Right renal cortex interstitium (tissue), 3 donors: ENCODE measurements at places on chromosomes 3 and 15.
A peak's percentile ranks its signal among the peaks of the same experiment; 100 is the strongest.

GRCh38 chr3:192857260-192857661 lies 60.4 kb downstream of the MB21D2 start:
- DNase-seq: no peak

- DNase-seq: no peak
Measured at GRCh38 chr15:28993051-28993719, 107.4 kb downstream of the APBA2 start.

- no peak for DNase-seq
Measured at GRCh38 chr3:29153811-29154210, 127.1 kb upstream of the RBMS3 start.

DNA sequence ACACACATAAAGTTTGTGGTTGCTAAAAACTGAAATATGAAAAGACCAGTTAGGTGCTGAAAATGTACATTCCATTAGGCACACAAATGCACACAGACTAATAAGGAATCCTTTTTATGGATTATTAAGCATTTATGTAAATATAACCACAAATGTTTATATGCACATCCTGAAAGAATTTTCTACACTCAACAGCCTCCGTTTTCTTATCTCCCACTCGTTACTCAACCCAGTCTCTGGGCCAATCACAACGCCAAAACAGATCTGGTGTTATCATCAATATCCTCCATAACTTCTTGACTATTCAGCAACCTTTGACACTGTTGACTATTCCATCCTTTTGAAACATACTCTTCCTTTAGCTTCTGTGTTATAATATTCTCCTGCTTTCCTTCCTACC lies 136.4 kb downstream of the ATP8B4 start:
- DNase-seq: no peak

DNA sequence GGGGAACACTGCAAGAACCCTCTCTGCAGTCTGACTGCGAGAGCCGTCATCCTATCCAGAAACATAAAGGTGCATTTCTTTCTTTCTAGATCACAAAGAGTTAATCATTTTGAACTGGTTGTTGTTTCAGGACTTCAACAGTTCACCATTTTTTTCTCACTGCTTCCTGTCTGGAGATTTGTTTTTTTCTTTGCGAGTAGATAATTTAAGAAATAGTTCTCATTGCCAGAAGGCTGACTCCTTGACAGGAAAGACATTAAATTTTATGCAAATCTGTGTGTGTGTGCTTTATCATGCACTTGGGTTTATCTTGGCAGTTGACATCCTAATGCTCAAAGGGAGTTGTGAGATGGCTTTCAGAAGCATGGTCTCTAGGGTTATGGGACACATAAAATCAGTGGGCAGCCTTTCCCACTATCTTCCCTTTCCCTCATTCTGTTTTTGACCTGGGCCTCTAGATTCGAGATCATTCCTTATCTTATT lies 123.5 kb upstream of the TBL1XR1 start:
- DNase-seq: no peak

- no peak for DNase-seq
Measured at GRCh38 chr3:112793326-112794081, 53.2 kb downstream of the CD200R1L start.

DNA sequence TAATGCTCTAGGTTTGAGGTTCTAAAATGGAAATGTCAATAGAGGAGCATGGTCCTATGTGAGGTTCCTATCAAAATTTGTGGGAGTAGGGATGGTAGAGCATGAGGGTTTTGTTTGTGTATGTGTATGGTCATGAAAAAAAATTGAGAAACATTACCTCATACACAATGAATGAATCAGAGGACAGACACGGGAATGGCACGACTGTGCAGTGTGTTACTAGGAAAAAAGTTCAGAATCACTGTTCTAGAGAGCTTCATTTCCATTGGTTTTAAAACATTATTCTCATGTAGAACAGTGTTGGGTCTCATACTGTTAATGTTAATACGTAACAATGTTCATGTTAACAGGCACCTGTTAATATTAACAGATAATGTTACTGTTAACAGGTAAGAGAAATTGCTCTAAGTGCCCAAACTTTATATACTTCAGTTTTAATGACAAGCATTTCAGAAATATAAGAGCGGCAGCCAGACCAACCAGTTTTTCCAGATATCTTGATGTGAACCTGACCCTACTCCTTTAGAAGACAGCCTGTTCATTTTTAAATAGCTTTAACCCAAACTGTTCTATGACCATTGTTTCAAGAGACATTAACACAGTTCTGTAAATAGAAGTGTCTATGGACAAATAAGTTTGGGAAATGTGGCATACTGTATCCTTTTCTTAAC lies 48.0 kb downstream of the SLC15A2 start:
- no peak for DNase-seq

DNA sequence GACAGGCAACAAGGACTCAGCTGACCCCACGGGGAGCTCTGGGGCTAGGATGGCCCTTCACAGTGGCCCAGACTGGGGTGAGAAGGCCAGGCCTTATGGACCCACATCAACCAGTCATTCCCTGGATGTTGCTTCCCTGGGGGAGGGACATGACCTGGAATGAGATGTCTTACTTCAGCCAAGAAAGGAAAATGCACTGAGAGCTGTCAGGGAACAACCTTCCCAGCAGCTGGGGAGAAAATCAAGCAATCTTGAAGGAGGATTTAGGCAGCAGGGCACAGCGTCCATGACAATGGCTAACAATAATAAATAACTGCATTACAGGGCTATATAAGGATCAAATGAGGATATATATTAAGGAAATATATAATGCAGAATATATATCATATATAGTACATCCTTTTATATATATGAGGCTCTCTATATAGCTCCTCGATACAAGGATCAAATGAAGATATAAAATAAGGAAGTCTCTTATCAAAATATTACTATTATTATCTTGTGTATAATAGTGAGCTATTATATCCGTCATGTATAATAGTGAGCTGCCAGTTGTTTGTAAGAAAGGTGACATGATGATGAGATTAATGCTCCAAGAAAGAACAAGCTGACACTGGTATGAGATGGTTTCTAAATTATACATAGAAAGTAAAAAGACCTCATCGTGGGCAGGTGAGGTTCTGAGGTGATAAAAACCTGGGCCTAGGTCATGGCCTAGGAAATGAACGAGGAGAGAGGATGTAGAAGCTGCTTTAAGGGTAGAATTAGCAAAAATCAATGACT lies 117.8 kb upstream of the LIPC start:
- DNase-seq: no peak

DNA sequence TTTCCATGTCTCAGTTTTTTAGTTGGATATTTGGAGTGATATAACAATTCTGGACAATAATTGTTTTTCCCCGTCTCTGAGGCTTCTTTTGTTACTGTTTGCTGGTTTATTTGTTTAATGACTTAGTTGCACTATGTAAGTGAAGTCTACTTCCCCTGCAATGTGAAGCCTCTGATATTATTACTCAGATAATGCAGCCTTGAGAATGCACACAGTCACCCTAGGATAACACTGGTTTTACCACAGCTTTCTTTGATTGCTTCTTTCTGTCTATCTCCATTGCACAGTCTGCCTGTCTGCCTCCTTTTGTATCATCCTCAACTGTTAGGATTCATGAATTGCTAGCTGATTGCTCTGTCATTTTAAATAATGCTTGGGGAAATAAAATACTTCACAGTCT lies 208.7 kb upstream of the ROBO1 start:
- DNase-seq: no peak

DNA sequence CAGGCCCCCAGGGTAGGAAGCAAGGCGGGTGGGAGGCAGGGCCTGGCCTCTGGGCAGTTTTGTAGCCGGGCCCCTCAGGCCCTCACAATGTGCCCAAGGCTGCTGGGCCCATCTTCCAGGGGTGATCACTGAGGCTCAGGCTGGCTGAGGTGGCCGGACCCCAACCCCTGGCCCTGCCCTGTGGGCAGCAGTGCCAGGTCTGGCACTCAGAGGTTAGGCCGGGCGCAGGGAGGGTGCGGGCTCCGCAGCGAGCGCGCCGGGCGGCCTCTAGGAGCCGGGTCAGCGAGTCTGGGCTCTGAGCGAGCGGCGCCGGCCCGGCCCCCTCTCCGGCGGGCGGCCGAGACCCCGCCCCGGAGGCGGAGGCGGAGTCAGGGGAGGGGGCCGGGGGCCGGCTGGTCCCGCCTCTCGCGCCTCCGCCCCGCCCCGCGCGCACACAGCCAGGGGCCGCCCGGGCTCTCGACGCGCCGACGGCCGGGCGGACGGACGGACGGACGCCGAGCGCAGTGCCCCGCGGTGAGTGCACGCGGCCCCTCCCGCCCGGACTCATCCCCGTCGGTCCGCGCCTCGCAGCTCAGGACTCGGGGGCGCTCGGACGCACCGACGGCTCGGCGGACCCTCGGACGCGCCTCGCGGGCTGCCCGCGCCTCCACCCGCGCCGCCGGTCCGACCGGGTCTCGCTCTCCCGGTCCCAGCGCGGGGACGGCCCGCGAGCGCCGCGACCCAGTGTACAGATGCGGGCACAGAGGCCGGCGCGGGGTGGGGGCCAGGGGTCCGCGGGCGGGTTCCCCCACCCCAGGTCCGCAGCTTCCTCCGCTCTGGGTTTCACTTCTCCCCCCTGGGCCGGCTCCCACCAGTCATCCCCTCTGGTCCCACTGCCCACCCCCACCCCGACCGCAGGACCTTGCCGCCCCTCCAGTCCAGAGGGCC lies at the start of gene FBLN2:
Gene FBLN2, plus strand, starts transcription at position 430 of the 927 bp plus-strand sequence. CDS start 21,231 bp downstream, outside the sequence.
- peak; percentile 30 for DNase-seq

GRCh38 chr15:36885771-36886170 lies 214.6 kb downstream of the MEIS2 start:
- DNase-seq: no peak

DNA sequence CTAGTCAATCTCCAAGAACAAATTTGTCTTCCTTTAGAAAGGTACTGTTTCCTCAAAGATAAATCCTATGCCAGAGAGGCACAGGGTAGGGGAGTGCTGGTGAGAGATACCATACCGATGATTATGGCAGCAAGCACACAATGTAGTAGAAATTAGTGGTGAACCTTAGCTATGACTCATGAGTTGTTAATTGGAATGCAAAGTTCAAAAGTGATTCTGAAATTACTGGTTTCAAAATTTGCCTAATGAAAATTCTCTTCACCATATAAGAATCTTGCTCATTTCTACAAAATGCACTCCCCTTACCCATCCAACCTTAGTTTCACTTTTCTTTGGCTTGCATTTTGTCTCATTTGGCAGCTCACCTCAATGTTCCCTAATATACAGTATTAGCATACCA lies 139.5 kb upstream of the SLC2A2 start:
- no peak for DNase-seq
